ENCODE measurements at places on chromosomes 5 and 9. TPM values are rescaled to one million over a fixed set of nuclear protein-coding genes. Genes with fewer than 3 reads are reported as not detected.

- no peaks in the 10 kb centered on the region for H3K36me3 ChIP-seq
- no peak overlapping the region for H3K4me3 ChIP-seq
- DNase-seq = no peak
- no peaks in the 10 kb centered on the region for H3K4me1 ChIP-seq
Observed at GRCh38 chr5:72035831-72036230, 71.4 kb upstream of the MAP1B start.

- H3K27ac ChIP-seq = peak overlapping the region; percentile 93
- H3K4me3 ChIP-seq = peak overlapping the region; percentile 88
- peak; percentile 74 for DNase-seq
- H3K27me3 ChIP-seq = no peaks in the 10 kb centered on the region
- H3K36me3 ChIP-seq = peaks cover 21% of the 10 kb centered on the region
- peaks cover 60% of the 10 kb centered on the region for H3K4me1 ChIP-seq
Observed at GRCh38 chr9:113219969-113220368, 1.1 kb downstream of the FKBP15 start.

- H3K27me3 ChIP-seq = peaks cover 2% of the 10 kb centered on the region
- DNase-seq = no peak
- no peak overlapping the region for H3K27ac ChIP-seq
- no peaks in the 10 kb centered on the region for H3K36me3 ChIP-seq
- H3K4me3 ChIP-seq = no peak overlapping the region
- no peaks in the 10 kb centered on the region for H3K4me1 ChIP-seq
Observed at GRCh38 chr5:159877894-159878448, 38.3 kb upstream of the ADRA1B start.

DNA sequence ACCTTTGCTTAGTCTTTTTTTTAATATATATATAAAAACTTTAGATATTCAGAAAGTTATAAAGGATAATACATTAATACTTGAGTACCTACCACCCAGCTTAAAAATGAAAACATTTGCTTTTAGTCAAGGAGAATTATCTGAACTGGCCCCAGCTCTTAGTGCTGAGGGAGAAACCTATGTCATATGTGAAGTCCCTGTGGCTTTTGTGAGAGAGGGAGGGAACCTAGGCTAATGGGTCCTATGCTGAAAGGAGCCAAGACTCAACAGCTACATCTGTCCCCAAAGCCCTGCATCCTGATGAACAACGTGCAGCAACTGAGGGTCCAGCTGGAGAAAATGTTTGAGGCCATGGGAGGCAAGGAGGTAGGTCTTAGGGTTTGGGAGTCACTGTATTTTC lies 92.0 kb upstream of the RUSC2 start:
- DNase-seq = peak; percentile 9
- no peak overlapping the region for H3K27ac ChIP-seq
- H3K4me1 ChIP-seq = no peaks in the 10 kb centered on the region

DNA sequence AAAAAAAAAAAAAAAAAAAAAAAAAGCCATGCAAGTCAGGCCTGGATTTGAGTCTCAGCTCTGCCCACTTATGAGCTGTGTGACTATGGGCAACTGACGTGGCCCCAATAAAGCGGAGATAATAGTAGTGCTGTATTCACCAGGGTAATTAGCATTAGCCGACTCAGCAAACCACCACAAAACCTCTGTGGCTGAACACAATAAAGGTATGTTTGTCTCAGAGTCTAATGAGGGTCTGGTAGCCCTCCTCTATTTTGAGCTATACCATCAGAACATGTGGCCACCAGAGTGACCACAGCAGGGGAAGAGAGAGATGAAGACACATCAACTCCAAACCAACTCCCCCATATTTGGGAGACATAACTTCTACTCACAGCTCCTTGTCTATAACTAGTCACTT lies 15.9 kb downstream of the SWI5 start:
- no peaks in the 10 kb centered on the region for H3K36me3 ChIP-seq
- no peaks in the 10 kb centered on the region for H3K27me3 ChIP-seq
- no peak for DNase-seq
- peak overlapping the region; percentile 11 for H3K27ac ChIP-seq

GRCh38 chr5:149617760-149618306 lies 36.5 kb downstream of the ARHGEF37 start:
- peaks cover 4% of the 10 kb centered on the region for H3K27me3 ChIP-seq
- H3K27ac ChIP-seq = no peak overlapping the region
- H3K36me3 ChIP-seq = no peaks in the 10 kb centered on the region
- H3K4me1 ChIP-seq = peaks cover 27% of the 10 kb centered on the region

DNA sequence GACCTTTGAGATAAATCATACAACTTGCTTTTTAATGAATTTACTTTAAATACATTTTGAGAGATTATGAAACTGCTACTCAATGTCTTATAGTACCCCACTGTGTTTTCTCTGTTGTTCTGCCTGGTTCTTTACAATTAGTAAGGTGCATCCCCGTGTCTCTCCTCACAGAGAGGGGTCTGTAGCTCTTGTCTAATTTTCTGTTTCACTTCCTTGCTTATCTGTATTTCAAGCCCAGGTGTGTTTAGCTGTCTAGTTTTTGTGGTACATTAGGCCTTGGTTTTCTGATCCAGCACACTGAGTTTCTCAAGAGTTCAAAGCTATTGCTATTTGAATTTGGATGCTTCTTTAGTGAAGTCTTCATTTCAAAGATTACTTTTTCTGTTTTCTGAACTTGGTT lies 105.1 kb downstream of the MAST4 start:
- H3K4me1 ChIP-seq = no peaks in the 10 kb centered on the region
- H3K36me3 ChIP-seq = no peaks in the 10 kb centered on the region
- no peak for DNase-seq
- peaks cover 28% of the 10 kb centered on the region for H3K27me3 ChIP-seq
- H3K4me3 ChIP-seq = no peak overlapping the region

Gene SLC1A3
- not detected for total RNA-seq

Gene HTR4
- total RNA-seq = not detected
